Vagina (tissue), 2 donors: ENCODE measurements at places on chromosomes 1 and 21. TPM values are rescaled to one million over a fixed set of nuclear protein-coding genes. Genes with fewer than 3 reads are reported as not detected.

CD101 gene
- total RNA-seq: 3.9 TPM

DNA sequence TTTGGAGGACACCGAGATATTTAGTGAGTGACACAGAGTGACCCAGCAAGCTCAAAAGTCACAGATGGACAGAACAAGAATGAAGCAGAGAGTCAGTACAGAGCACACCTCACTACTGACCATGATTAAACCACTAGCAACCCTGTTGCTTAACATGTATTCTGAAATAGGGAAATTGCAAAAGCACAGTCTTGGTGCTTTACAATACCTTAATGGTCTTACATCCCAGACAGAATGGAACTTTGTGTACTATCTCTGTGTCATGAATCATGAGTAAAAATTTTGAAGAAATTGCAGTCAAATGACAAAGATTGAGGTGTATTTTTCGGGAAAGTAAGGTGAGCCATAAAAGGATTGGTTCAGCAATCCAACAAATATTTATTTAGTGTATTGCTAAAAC is 2.7 kb upstream of the SAMSN1 start:
- DNase-seq: no peak

DNA sequence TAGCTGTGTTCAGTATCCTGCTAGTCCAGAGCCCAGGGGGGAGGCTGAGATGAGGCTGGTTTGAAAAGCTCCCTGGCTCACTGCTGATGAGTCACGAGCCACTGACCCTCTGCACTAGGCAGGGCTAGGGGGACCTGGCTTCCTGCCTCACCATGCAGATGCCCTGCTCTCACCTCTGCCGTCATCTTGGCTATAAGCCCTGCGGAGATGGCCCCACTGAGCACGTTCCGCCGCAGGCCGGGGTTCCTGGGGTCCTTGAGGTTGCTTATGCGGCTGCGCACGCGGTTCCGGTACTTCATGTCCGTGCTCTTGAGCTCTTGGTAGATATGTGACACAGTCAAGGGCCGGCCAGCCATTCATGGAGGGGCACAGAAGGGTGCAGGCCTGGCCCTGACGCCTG is 24.1 kb upstream of the ZNF436 start:
- DNase-seq: no peak

GRCh38 chr1:244010191-244010590 is 40.9 kb upstream of the ZBTB18 start:
- no peak for DNase-seq

GRCh38 chr21:45439161-45439872 is 34.4 kb downstream of the COL18A1 start:
- no peak for DNase-seq

ZNF670 gene
- total RNA-seq: 2.7 TPM

CHAF1B gene
- 1.7 TPM for total RNA-seq

DNA sequence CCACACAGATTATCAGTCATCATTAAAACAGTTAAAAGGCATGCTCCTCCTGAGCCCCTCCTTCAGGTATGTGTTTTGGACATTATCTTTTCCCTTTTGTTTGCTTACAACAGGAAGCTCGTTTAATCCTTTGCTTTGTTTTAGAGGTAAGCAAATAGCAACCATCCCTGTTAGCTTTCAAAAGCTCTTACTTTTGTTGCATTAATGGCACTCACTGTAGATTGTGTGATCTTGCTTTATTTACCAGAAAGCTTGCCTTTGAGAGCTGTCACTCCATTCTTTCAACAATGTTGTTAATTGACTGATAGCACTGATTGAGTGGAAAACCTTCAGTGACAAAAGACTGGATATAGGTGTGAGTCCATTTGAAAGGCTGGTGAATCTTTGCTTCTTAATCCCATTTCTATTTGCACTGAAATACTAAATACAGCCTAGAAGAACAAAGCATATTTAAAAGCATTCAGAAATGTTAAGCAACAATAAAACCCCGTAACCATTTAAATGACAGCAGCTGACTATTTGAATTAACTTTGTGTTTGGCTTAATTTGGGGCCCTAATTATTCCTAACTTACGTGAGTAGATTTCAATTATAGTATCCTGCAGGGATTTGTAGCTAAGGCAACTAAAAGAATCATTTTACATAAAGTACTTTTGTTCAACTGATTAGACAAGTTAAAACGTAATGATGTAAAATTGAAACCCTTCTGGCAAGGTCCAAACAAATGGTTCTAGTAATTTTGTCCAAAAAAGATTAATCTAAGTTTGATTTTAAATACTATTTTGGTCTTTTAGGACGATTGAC is 48.3 kb downstream of the ADGRL2 start:
- DNase-seq: no peak

ACOT11 gene
- 26.0 TPM for total RNA-seq
